ENCODE measurements at places on chromosomes 6 and 20.

DNA sequence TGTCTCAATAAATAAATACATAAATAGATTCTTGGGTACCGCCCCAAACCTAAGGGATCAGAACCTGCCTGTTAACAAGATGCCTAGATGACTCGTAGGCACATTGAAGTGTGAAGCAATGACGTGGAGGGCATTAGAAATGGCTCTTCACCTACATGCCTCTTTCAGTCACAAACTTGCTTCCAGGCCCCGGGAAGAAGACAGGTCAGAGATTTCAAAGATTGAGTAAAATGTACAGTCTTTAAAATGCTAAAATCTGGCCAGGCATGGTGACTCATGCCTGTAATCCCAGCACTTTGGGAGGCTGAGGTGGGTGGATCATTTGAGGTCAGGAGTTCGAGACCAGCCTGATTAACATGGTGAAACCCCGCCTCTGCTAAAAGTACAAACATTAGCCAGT is 480.8 kb upstream of the JARID2 start:
- no peak for DNase-seq

DNA sequence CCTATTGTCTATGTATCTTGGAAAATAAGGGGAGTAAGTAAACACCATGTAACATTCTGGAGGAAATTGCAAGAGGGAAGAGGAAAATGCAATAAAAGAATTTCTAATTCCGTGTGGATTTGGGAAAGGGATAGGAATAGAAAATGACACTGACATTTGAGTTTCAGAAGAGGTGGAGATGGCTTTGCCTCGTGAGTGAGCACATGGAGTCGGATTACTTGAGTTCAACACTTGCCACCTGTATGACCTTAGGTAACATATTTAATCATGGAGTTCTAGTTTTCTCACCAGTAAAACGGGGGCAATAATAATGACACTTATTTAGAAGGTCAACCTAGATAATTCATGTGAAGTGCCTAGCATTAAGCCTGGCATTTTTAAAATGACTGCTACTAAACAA is 10.8 kb upstream of the PBOV1 start:
- no peak for DNase-seq

GRCh38 chr20:6562111-6562510 is 205.4 kb upstream of the BMP2 start:
- peak; percentile 84 for DNase-seq

DNA sequence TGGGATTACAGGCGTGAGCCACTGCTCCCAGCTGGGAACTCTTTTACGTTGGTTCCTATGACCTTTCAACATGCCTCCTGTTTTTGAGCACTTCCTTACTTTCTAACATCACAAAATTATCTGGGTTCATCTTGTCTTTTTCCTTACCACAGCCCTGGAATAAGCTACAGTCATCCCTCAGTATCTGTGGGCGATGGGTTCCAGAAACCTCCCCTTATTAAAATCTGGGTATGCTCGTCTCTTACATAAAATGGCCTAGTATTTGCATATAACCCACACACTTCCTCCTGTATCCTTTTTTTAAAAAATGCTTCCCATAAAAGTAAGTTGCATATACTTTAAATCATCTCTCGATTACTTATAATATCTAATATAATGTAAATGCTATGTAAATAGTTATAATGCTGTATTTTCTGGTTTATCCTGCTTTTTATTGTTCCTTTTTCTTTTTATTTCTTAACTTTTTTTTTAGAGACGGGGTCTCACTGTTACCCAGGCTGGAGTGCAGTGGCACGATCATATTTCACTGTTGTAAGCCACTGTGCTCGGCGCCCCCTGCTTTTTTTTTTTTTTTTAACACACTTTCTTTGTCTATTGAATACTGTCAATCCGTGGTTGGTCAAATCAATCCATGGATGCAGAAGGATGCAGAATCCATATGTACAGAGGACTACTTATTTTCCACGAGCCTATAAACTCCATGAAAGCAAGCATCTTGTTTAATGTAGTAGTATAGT is 9.2 kb downstream of the RPF2 start:
- DNase-seq: no peak

DNA sequence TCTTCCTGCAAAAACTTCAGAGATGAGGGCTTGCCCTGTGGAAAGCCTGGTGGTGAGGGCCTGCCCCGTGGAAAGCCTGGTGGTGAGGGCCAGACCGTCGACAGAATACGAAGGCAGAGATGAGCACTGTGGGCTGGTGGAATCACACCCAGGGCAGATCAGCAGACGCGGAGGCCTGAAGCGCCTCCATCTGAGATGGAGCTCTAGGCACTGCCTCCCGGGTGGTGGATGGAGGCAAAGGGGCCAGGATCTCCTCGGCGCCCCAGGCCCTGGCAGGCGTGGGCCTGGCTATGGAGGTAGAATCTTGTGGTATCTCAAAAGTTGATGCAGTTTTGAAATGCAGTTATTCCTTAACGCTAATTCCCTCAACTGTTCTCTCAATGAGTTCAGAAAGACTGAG is 104.8 kb downstream of the PSMB1 start:
- DNase-seq: no peak

- no peak for DNase-seq
These were observed 6.1 kb downstream of the MRS2 start for GRCh38 chr6:24408719-24409410.

DNA sequence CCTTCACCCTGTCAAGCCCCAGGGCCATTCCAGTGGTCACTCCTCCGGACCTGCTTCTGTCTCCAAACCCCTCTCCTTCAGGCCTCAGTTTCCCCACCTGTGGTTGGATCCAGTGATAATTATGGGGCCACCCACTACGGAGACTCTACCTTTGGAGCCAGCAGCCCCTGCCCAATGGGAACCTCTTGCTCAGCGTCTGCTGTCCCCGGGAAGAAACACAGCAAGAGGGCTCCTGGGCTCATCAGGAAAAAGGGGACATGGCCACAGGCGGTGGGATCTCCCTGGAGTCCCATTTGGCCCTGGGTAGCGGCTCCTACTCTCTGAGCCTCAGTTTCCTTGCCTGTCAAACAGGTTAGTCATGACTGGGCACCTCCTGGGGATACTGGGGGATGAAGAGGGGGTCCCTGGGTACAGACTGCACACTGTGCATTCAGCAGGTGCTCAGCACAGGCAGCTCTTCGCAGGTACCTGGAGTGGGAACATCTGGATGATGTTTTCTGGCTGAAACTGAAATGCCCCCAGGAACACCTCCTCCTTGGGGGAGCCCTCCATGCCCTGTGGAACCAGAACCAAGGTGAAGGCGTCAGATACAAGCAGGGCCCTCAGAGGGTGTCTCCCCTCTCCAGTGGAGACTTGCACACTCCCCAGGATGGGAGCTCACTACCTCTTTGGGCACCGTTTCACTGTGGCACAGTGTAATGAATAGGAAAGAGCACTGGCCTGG is 19.4 kb downstream of the SUN5 start:
- no peak for DNase-seq

- DNase-seq: no peak
These were observed 614.9 kb downstream of the CDH26 start for GRCh38 chr20:60573003-60573680.

- DNase-seq: no peak
These were observed 36.2 kb upstream of the NANP start for GRCh38 chr20:25659999-25660398.

DNA sequence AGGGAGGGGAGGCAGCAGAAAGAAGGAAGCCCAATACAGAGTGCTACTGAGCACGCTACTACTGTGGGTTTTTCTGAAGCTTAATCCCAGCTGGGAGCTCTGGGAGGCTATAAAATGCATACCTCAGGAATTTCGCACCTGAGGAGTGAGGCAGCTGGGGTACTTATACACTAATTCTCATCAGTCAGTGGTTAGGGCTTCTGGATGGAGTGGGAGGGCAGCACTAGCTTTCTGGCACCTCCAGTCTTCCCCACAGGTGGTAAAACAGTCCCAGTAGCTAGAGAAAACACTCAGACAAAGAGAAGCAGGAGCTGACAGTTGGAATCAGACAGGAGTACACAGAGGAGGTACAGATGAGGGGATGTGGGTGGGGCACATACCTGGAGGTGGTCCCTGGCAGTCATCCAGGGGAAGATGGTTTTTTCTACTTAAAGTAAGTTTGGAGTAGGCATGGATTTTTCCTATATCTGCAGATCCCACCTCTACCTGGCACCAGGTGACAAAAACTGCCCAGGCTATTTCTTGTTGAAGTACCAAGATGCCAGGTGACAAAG is 37.8 kb downstream of the CPXM1 start:
- no peak for DNase-seq

DNA sequence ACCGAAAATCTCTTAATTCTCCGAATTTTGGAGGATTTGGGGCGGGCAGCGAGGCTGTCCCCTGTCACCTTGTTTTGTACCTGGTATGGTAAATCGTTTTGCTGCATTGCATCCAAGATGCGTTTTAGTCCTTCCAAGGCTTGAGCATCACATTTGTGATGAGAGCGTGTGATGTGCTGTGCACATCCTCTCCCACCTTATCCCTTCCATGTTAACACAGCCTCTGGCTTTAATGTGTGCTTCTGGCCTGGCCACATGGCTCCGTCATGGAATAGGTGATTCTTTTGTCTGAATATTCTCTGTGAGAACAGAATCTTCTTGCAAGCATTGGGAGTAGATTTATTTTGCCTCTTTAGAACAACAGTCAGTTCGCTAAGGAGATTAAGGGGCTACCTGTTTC is 763 bp downstream of the TMEM14A start:
- DNase-seq: no peak

- DNase-seq: no peak
These were observed 42.4 kb downstream of the LCA5 start for GRCh38 chr6:79494841-79495240.

DNA sequence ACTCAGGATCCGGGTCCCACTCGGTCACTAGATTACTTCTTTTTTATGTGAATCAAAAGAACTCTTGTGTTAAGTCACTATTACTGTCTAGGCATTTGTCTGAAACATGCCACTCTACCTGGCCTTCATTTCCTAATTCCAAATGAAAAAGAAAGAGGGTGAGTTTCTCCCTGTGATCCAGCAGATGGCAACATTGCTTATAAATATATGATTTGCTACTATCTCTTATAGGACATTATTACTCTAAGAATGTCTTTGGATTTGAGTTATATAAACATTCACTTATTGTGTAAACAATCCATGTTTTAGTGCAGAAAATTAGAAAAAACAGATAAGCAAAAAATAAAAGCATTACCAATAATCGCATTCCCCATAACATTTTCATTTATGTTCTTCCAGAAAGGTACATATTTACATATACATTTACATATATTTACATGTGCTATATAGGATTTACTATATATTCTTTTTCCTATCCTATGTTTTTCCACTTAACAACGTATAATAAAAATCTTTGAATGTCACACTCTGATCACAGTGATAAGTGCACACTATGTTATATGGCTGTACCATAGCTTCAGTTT is 66.9 kb downstream of the FAXC start:
- peak; percentile 13 for DNase-seq

DNA sequence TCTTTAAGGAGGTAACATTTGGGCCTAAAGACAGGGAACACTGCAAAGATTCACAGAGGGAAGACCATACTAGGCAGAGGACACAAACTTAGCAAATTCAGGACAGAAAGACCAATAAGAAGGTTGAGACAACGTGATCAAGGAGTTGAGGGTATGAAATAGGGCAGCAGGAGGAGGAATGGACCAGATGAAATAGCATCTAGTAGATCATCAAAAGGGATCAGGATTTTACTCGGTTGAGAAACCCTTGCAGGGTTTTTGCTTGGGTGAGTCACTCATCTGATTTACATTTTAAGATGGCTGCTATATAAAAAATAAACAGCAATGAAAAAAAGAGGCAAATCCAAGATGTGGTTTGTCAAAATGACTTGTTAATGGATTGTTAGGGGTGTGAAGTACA is 4.7 kb downstream of the BCLAF1 start:
- DNase-seq: peak; percentile 30

DNA sequence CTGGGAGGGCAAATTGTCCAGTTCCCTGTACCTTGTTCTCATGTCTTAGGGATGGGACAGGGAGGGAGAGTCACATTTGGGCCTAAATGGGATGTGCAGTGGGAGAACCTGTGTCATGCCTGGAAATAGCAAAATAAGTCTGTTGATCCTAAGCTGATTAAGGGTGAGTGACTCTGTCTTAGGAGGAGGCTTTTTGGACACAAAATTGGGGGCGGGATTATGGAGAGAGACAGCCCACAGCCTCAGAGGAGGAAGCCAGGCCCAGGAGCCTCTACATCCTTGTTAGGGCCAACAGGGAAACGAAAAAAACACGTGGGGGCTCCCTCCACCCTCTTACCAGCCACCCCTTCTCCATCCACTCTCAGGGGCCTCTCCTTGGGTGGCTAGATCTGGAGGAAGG is 2.2 kb downstream of the KCNB1 start:
- DNase-seq: no peak

DNA sequence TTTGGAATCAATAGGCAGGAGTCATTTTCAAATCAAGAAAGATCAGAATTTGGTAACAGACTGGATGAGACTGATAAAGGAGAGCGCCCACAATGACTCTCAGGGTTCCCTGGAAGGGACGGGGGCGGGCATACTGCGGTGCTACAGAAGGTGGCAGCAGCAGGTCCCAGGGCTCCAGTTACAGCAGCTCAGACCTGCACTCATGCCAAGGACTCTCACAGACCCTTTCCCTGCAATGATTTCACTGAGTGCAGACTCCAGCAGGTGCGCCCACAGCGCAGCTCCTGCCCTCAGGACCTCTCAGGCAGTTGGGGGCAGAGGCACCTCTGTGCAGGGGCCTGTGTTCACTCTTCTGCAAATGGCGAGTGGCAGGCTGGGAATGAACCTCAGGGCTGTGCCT is 359.8 kb downstream of the ZFAND3 start:
- no peak for DNase-seq

GRCh38 chr20:53220482-53221307 is 248.5 kb downstream of the TSHZ2 start:
- no peak for DNase-seq

GRCh38 chr20:43700627-43701026 is 26.2 kb downstream of the GTSF1L start:
- DNase-seq: no peak

DNA sequence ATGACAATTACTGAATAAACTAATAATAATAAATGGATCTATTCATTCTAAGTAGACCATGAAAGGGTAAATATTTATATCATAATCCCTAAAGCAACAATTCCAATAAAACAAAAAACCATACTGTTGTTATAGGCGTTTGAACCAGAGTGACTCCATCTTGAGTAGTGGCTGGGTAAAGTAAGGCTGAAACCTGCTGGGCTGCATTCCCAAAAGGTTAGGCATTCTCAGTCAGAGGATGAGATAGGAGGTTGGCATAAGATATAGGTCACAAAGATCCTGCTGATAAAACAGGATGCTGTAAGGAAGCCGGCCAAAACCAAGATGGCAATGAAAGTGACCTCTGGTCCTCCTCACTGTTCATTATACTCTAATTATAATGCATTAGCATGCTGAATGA is 8.3 kb downstream of the OR2H1 start:
- no peak for DNase-seq

GRCh38 chr6:128005009-128005408 is 104.2 kb upstream of the THEMIS start:
- DNase-seq: peak; percentile 27

DNA sequence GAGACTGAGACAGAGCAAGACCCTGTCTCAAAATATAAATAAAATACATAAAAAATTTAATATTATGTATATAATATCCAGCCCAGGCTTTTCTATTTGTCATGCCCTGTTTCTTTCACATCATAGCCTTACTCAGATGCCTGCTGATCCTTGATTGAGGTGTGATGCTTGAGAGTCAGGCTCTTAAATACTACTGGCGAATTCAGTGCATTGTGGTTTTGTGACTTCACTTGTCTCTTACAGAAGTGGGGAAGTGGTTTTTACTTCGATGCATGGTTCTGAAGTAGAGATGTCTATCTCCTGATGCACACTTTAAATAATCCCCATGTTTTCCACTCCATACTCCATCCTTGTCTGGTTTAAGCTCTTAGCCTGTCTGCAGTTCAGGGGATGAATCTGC is 29.1 kb downstream of the ASXL1 start:
- no peak for DNase-seq

GRCh38 chr6:26497610-26498009 is 2.5 kb upstream of the BTN1A1 start:
- no peak for DNase-seq

Measured in fibroblast of skin of back (primary cell).